ENCODE measurements at places on chromosomes 1 and 21. TPM values are rescaled to one million over a fixed set of nuclear protein-coding genes. Genes with fewer than 3 reads are reported as not detected.

GRCh38 chr1:23215751-23216449 lies 1.4 kb downstream of the HTR1D start:
- DNase-seq = peak; percentile 20

Gene SPAG17
- 0.71 TPM for total RNA-seq

Gene OXCT2
- total RNA-seq = 1.7 TPM

- no peak for DNase-seq
Measured at GRCh38 chr1:47623557-47623940, 185.7 kb downstream of the FOXD2 start.

Gene HRNR
- not detected for total RNA-seq
